ENCODE measurements at places on chromosomes 6 and 20. TPM values are rescaled to one million over a fixed set of nuclear protein-coding genes. Genes with fewer than 3 reads are reported as not detected.
A peak's percentile ranks its signal among the peaks of the same experiment; 100 is the strongest.

The NDUFAF5 gene
- 51.2 TPM for total RNA-seq

The FAM229B gene
- 20.3 TPM for total RNA-seq

GRCh38 chr6:20866036-20866435, 331.8 kb downstream of the CDKAL1 start:
- peak overlapping the region; percentile 8 for H3K4me3 ChIP-seq
- peaks cover 54% of the 10 kb centered on the region for H3K4me1 ChIP-seq
- peaks cover 10% of the 10 kb centered on the region for H3K27me3 ChIP-seq
- no peaks in the 10 kb centered on the region for H3K36me3 ChIP-seq
- no peak for DNase-seq

- DNase-seq = no peak
- H3K27me3 ChIP-seq = no peaks in the 10 kb centered on the region
- no peaks in the 10 kb centered on the region for H3K36me3 ChIP-seq
- no peak overlapping the region for H3K4me3 ChIP-seq
- H3K27ac ChIP-seq = no peak overlapping the region
- no peaks in the 10 kb centered on the region for H3K4me1 ChIP-seq
These were observed 17.6 kb downstream of the SIRPD start for GRCh38 chr20:1539816-1540419.

GRCh38 chr6:124769811-124770544, 192.3 kb upstream of the RNF217 start:
- H3K4me3 ChIP-seq = no peak overlapping the region
- DNase-seq = no peak
- no peaks in the 10 kb centered on the region for H3K27me3 ChIP-seq
- H3K4me1 ChIP-seq = peaks cover 21% of the 10 kb centered on the region
- H3K36me3 ChIP-seq = no peaks in the 10 kb centered on the region
- peak overlapping the region; percentile 6 for H3K27ac ChIP-seq

Data from glutamatergic neuron (in vitro differentiated cells).